Vein endothelial cell (primary cell): ENCODE measurements at places on chromosomes 4 and X. TPM values are rescaled to one million over a fixed set of nuclear protein-coding genes. Genes with fewer than 3 reads are reported as not detected.

Gene IGSF1
- total RNA-seq, result not detected in 2 replicates

Gene CTAG1B
- total RNA-seq, result not detected in 2 replicates

Gene AFAP1
- total RNA-seq, result 89.5 and 137 TPM in 2 replicates

Gene RTL5
- 0.33 and 0.38 TPM in 2 replicates for total RNA-seq

Gene SLC2A9
- total RNA-seq, result 0.38 and 1.3 TPM in 2 replicates

Gene BTK
- not detected in 2 replicates for total RNA-seq

Gene COX7B2
- not detected in 2 replicates for total RNA-seq

Gene TMPRSS11A
- not detected in 2 replicates for total RNA-seq

Gene TLR8
- not detected in 2 replicates for total RNA-seq

Gene PABPC5
- total RNA-seq, result 0.33 and 0.48 TPM in 2 replicates

Gene RHOH
- 0.57 TPM in 1 of 2 replicates, not detected in the other for total RNA-seq

Gene SSX1
- total RNA-seq, result not detected in 2 replicates

Gene HSFX4
- total RNA-seq, result not detected in 2 replicates

Gene TENT5D
- total RNA-seq, result not detected in 2 replicates

Gene NAT8L
- under 0.01 TPM in 2 replicates for total RNA-seq

Gene EGF
- total RNA-seq, result under 0.01 and 0.38 TPM in 2 replicates

Gene PAGE2B
- total RNA-seq, result not detected in 2 replicates

Gene PLA2G12A
- 7.7 and 8.8 TPM in 2 replicates for total RNA-seq

Gene CC2D2A
- total RNA-seq, result 16.3 and 24.7 TPM in 2 replicates

Gene SPANXC
- not detected in 2 replicates for total RNA-seq

Gene FHL1
- total RNA-seq, result 49.2 and 60.8 TPM in 2 replicates

Gene OTUD4
- total RNA-seq, result 36.9 and 38.9 TPM in 2 replicates

Gene DOCK11
- 0.33 and 0.38 TPM in 2 replicates for total RNA-seq

Gene EFNB1
- 32.3 and 63.0 TPM in 2 replicates for total RNA-seq

Gene GLOD5
- total RNA-seq, result not detected in 2 replicates

Gene STBD1
- 0.98 and 1.7 TPM in 2 replicates for total RNA-seq

Gene GUCY1B1
- 4.7 and 5.6 TPM in 2 replicates for total RNA-seq

Gene SLC9B2
- total RNA-seq, result 22.2 and 30.6 TPM in 2 replicates

Gene NLGN3
- 0.19 and 0.33 TPM in 2 replicates for total RNA-seq

Gene TGIF2LX
- not detected in 2 replicates for total RNA-seq

Gene TBC1D8B
- total RNA-seq, result 4.2 and 4.8 TPM in 2 replicates

Gene NELFA
- total RNA-seq, result 21.6 and 24.3 TPM in 2 replicates

Gene TENM3
- 20.3 and 23.1 TPM in 2 replicates for total RNA-seq

Gene OTOP1
- not detected in 2 replicates for total RNA-seq

Gene SSX4B
- not detected in 2 replicates for total RNA-seq

Gene DMRTC1B
- not detected in 2 replicates for total RNA-seq

Gene CSAG2
- not detected in 2 replicates for total RNA-seq

Gene SMIM31
- not detected in 2 replicates for total RNA-seq

Gene CPZ
- 0.10 TPM in 1 of 2 replicates, not detected in the other for total RNA-seq

Gene PLK4
- 5.2 and 13.3 TPM in 2 replicates for total RNA-seq

Gene GSX2
- not detected in 2 replicates for total RNA-seq

Gene DCAF12L2
- total RNA-seq, result 0.33 TPM in 1 of 2 replicates, not detected in the other

Gene TCEAL5
- not detected in 2 replicates for total RNA-seq

Gene JAKMIP1
- not detected in 2 replicates for total RNA-seq

Gene GDPD2
- total RNA-seq, result not detected in 2 replicates

Gene HERC5
- total RNA-seq, result 1.1 and 2.0 TPM in 2 replicates

Gene AFF2
- under 0.01 and 1.1 TPM in 2 replicates for total RNA-seq

Gene INTU
- total RNA-seq, result 2.6 and 4.6 TPM in 2 replicates

Gene COL4A5
- 32.7 and 38.9 TPM in 2 replicates for total RNA-seq
